ENCODE measurements at places on chromosomes 6 and 20.

DNA sequence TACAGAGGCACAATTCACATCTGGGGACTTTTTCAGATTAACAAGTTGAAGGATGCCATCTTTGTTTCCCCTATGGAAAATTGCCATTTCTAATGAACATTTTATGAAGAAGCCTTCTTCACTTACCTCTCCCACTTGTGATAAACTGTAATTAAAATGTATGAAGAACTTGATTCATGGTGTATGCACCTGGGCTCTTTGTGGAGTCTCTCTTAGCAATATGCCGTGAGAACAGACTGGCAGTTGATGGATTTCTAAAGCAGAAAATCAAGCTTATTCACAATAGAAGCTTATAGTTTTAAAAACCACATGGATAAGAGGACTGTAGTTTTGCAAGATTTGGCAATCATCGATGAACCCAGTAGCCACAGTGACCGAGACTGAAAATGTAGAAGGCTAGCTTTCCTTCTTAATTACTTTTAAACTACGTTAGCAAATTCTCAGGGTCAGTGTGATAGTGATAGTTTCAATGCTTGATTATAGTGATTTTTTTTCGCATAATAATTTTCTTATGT is 270.6 kb downstream of the PRL start:
- no peak for DNase-seq

GRCh38 chr6:159969204-159969912 is 476 bp downstream of the IGF2R start:
- DNase-seq, result no peak

DNA sequence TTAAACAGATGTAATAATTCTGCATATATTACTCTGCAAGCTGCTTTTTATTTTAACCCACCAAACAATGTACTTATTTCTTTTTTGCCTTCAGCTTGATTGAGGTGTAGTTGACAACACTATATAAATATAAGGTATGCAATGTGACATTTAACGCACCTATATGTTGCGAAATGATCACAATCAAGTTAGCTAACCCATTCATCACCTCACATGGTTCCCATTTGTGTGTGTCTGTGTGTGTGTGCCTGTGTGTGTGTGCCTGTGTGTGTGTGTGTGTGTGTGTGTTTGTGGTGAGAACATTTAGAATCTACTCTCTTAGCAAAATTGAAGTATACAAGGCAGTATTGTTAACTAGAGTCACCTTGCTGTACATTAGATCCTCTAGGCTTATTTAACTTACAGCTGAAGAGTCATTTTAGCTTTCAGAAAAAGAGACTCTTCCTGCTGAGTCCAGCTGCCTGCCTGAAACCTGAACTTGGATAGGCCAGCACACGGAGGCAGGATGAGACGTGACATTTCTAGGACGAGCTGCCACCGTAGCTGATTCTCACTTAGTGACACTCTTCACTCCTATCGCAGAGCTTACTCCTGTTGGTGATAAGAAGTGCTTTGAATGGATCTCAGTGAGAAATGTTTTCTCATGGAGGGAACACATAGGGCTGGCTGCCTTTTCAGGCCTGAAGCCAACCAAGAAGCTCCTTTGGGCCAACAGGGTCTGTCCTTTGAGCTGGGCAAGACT is 126.5 kb upstream of the RIPOR2 start:
- DNase-seq, result no peak

DNA sequence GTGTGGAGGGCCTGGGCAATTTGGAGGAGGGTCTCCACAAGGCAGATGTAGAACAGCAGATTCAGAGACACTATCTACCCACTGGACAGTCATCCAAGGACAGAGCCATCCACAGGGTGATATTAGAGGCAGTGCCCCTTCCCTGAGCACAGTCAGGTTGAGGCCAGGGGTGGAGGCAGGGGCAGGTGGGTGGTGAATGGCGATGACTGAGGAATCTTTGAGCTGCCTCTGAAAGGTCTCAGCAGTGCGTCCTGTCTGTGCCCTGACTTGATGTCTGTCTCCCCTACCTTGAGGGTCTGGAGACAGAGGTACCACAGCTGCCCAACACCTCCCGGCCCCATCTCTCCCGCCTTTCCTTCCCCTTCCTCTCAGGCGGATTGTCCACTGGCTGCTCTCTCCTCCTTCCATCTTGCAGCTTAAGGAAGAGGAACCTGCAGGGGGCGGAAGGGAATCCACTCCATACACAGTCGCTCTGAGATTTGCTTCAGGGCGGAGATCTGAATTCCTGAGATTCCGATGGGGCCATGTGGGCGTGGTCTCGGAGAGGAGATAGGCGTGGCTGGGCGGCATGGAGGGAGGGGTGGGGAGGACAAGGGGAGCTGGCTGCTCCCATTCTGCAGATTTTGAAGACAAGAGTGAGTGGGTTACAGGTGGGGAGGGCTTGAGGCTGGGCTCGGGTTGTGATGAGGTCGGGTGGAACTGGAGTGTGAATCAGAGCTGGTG is 1.7 kb downstream of the MUCL3 start:
- no peak for DNase-seq

DNA sequence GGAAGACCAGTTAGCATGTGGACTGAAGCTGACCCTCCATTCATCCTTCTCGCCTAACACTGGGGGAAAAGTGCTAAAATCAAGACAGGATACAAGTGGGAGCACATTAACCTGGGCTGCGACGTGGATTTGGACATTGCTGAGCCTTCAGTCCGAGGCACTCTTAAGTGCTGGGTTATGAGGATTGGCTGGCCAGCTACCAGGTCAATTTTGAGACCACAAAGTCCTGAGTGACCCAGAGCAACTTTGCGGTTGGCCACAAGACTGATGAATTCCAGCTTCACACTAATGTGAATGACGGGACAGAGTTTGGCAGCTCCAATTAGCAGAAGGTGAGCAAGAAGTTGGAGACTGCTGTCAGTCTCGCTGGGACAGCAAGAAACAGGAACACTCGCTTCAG is 20.7 kb downstream of the FUCA2 start:
- DNase-seq, result no peak

DNA sequence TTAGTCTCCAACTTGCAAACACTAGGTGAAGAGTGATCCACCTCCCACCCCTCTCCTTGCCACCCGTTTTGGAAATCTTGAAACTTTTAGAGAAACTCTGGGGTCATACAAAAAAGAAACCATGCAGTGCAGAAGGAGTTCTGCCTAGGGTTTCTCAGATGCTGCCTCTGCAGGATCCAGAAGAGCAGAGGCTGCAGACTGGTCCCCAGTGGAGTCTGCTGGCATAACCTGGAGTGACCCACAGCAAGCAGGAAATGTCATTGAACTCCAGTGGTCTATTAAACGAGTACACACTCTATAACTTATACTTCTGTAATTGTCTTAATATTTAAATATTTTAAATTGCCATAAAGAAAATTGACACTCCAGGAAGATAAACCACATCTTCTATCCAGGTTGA is 280.7 kb upstream of the NT5E start:
- no peak for DNase-seq

- DNase-seq, result no peak
These were observed 33.2 kb upstream of the ISM1 start for GRCh38 chr20:13187899-13188298.

DNA sequence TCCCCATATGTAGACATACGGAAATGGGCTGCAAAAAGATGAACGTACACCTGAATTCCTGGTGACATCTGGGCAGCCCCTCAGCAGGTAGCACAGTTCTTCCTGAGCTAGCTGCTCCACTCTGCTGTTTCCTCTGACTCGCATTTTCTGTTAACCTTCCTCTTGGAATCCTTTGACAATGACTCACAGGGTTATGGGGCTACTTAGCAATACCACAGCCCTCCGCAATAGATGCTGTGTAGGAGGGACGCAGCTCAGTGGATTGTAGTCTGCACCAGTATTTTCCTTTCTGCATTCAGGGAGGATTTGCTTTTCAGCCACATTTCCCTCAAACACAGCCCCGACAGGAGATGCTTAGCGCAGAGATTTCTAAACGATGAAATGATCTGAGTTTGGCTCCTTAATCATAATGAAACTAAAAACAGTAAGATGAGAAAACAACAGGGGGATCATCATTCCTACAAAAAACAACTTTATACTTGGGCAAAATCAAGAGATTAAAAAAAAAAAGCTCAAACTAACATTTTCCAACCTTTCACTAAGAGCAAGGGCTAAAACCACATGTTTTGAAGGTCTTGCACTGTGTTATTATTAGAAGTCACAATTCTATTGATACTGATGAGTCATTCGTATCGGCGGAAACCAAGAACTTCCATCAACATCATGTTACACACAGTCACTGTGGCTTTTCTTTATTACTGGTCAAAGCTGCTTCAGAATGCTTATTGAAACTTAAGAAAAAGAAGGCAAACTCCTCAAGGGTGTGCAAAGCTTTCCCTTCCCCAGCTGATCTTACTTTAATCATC is 12.2 kb downstream of the BACH2 start:
- DNase-seq, result no peak

DNA sequence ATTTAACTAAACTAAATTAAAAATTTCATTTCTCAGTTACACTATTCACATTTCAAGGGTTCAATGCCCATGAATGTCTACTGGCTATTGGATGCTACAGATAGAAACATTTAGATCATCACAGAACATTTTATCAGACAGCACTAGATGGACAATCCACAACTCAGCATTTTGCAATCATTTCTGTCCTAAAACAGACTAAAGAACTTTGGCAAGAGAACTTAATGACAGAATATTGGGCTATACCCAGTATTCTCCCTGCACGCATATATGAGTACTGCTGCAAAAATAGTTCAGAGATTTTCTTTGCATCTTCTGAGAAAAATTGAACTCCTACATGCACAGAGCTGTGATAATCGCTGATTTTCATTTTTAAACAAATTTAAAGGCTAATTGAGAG is 36.1 kb upstream of the FBXO30 start:
- DNase-seq, result no peak

- no peak for DNase-seq
These were observed 226.6 kb downstream of the ALDH8A1 start for GRCh38 chr6:134723081-134723871.

GRCh38 chr6:49632727-49633126 is 3.9 kb downstream of the RHAG start:
- no peak for DNase-seq

DNA sequence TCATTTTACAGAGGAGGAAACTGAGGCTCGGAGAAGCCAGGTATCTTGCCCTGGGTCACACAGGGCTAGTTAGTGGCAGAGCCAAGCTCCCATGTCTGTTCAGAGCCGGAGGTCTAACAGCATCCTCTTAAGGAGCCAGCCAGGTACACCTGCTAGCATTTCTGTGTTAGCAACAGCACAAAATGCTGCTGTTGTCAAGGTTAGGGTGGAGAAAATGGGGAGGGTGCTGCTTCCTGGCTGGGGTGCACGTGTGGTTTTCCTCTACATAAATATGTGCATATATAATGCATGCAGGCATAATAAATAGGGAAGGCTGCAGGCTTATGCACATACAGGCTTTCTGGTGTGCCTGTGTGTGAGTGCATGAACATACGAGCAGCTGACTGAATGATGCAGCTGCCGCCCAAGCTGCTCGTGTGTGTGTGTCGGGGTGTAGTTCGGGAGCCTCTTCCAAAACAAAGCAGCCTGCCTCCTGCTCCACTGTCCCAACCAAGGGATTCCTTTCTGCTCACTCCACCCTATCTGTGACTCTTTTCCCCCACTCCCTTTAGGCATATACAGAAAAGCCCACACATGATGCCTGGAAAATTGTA is 86.6 kb downstream of the CD40 start:
- no peak for DNase-seq

GRCh38 chr20:52231230-52231746 is 39.7 kb upstream of the ZFP64 start:
- DNase-seq, result no peak

DNA sequence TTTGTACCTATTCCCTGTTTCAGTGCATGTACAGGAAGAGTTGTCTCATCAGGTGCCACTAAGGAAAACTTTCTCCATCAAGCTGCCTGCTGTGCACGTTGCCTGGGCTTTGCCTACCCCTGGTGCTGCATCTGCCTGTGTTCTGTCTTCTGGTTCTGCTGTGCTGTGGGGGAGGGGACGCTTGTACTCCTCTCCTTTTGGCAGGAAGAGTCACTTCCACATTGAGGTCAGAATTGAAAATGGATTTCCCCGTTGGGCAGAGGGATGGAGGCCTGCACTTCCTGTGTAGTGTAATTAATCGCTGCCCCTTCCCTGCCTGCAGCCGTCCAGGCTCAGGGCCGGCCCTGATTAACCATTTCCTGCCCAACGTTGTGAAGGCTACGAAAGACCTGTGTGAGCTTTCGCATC is 153.3 kb downstream of the SCML4 start:
- DNase-seq, result no peak

- DNase-seq, result no peak
These were observed 140.8 kb upstream of the RIMS1 start for GRCh38 chr6:71745525-71745924.

GRCh38 chr6:155377061-155377460 is 62.8 kb upstream of the TFB1M start:
- DNase-seq, result no peak

- DNase-seq, result no peak
These were observed 7.0 kb upstream of the RIN2 start for GRCh38 chr20:19750907-19751636.

GRCh38 chr6:57089265-57089664 is 723 bp upstream of the ZNF451 start:
- DNase-seq, result no peak

DNA sequence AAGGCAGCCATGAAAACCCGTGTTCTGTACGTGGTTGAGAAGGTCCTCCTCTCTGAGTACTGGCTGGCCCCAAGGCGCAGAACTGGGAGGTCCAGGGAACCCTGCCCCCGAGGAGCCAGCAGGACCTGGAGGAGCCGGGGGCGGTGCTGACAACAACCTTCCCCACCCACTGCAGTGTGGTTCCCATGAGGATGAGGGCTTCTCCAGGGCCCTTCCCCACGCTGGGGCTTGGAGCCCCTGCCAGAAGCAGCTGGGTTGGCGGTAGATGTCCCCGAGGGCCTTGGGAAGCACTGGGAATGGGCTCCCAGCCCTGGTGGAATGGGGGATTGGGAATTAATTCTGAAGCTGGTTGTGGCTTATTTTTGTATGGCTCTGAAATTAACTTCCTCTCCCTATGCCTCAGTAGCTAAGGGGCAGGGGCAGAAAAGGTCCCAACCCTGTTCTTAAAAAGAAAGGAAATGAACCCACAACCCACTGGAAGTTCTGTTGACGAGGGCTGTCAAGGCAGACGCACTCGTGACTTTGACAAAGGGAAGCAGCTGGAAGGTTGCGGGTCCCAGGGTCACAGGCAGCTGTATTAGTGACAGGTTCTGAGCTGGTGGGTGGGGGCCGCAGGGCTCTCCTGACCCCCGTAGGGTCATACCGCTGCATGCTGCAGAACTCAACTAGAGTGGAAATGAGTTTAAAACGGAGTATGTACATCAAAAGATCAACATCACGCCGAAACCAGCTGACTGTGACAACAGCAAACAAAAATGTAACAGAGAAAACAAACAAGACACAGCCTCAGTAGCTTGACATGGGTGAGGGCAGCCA is 13.9 kb upstream of the HELZ2 start:
- DNase-seq, result peak; percentile 54

GRCh38 chr20:19205981-19206396 is 6.5 kb upstream of the SLC24A3 start:
- peak; percentile 72 for DNase-seq
